Hypothalamus (tissue), 51 donors: ENCODE measurements at places on chromosomes 5 and 9.

GRCh38 chr9:127927988-127928675, 2.4 kb downstream of the PIP5KL1 start:
- no peak for DNase-seq

DNA sequence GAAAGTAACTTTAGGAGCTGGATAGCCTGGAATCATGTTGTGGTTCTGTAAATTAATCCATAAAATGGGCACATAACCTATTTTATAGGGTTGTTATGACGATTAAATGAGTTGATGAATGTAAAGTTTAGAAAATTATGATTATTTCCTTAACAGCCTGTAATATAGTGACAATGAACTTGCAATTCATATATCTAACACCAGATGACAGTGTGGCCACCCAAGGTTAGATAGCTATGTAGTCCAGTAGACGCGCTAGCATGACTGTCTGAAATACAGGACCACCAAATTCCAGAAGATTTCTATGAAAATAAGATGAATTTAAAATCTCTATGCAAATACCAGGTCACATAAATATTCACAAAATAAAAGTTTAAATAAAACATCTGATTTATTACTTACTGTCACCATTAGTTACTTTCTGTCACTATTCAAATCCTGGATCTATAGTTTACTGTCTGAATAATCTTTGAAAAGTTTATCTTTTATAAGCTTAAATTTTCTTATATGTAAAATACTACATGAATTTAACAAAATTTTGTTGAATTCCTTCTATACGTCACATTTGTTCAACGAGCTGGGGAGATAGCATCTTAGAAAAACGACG, 26.1 kb upstream of the MACIR start:
- DNase-seq, result no peak

- peak; percentile 29 for DNase-seq
Measured at GRCh38 chr5:122163121-122164069, 34.0 kb downstream of the ZNF474 start.

GRCh38 chr9:88143957-88144625, 5.8 kb upstream of the SPATA31C2 start:
- no peak for DNase-seq

- DNase-seq, result no peak
Measured at GRCh38 chr9:97632248-97632984, 752 bp downstream of the TSTD2 start.

- no peak for DNase-seq
Measured at GRCh38 chr5:126124706-126125345, 298.4 kb upstream of the GRAMD2B start.

DNA sequence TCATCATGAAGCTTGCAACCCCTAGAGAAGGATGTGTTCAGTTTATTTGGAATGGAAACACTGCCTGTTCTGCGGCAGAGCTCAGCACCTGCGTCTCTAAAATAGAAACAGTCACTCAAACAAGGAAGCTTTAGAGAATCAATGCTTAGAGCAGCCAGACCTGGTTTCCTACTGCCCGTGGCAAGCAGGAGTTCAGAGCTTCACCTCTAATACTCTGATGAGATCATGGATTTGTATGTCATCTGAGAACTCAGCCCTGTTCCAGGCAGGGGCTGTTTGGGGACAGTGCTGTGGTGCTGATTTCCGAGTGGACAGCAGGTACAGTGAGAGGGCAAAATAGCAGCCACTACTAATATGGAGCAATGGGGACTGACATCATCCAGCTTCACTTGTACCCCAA, 236.0 kb upstream of the IRX1 start:
- DNase-seq, result no peak

DNA sequence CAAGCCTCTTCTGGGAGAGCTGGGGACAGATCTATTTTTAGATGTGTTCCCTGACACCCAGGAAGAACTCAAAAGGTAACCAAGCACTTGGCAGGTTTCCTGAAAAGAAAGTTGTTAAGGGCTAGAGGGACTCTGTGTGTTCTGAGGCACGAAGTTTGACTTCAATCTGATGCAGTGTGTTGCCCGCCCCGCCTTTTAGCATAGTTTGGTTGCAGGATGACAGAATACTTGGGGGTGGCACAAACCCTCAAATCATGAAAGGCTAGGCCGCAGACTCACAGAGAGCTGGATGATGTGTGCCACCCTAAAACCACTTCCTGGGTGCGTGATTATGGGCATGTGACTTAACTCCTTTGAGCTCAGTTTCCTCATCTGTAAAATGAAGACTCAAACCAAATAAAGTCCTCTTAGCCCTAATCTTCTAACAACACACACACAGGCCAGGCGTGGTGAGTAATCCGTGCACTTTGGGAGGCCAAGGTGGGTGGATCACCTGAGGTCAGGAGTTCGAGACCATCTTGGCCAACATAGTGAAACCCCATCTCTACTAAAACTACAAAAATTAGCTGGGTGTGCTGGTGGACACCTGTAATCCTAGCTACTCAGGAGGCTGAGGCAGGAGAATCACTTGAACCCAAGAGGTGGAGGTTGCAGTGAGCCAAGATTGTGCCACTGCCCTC, 12.8 kb upstream of the NDFIP1 start:
- no peak for DNase-seq

- DNase-seq, result no peak
Measured at GRCh38 chr5:44535621-44536020, 146.4 kb upstream of the FGF10 start.

GRCh38 chr9:114387680-114388356, at the start of gene AKNA:
Gene AKNA (minus strand): TSS chr9:114387982. CDS start chr9:114381333, 6,649 bp downstream.
- DNase-seq, result peak; percentile 74

DNA sequence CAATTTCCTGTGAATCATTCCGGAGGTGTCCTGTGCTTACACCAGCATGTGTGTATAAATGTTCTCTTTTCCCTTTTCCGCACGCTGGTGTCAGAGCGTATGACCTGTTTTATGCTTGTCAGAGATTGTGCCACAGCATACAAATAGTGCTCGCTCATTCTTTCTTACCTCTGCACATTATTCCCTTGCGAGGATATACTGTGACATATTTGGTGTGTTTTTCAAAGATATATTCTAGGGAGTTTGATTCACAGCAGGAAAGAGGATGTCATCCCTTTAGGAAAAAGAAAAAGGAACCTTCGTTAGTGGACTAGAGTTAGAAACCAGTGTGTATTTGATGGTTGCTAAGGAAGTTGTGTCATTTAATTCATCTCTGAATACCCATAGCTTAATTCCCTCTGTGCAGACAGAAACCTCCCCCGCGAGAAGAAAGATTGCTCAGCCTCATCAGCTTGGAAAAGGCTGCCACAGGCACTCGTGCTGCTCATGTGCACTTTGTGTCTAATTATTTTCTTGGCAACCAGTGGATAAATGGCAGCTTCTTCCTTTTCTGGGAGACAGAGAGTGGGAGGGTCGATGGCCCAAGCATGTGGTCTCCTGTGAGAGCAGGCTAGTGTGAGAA, 14.7 kb upstream of the CCIN start:
- no peak for DNase-seq

DNA sequence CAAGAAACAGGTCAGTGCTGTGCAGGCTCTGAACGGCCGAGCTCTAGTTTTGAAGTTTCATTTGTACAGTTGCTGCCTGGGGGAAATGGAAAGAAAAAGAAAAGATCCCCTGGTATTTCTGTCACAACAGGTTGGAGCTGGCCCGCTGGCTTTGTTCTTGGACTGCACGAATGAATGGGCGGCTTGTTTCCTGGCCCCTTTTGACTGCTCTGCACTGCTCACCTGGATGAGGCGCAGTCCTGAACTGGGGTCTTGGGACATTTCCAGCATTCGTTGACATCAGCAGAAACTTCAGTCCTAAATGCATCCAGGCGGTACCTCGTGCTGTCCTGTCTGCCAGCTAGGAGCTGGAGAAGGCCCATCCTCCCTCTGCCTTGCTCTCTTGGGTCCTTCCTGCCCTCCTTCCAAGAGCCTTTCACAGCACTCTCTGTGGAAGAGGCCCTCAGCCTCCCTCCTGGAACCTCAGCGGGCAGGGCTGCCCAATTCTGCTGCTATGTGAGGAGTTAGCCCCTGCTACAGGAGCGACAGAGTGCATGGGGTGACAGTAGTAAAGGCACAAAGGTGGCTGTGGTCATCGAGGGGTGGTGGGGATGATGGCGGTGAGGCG, 189.2 kb downstream of the FSTL4 start:
- no peak for DNase-seq

DNA sequence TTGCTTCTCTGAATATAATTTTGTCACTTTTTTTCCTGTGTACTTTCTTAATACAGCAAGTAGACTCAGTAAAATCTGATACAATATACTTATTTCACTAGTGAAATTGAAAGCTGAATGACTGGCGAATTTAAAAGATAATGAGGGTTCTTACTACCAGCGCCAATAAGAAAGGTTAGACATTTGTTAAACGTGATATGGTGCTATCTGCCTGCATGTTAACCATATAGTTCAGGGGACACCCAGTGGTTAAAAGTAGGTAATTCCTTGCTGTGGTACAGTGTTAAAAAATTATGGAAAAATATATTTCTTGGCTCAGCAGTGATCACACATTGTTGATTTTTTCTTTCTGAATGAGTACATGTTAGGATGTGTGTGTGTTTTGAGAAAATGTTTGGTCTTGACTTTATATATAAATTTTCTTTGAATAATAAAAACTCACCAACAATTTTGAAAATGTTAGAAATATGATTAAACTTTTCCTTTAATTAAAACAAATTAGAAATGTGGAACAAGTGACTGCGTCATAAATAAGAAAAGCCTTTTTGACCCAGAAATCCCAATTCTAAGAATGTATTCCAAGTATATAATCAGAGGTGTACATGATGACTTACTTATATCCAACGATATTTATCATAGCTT, 25.8 kb downstream of the CAST start:
- no peak for DNase-seq

DNA sequence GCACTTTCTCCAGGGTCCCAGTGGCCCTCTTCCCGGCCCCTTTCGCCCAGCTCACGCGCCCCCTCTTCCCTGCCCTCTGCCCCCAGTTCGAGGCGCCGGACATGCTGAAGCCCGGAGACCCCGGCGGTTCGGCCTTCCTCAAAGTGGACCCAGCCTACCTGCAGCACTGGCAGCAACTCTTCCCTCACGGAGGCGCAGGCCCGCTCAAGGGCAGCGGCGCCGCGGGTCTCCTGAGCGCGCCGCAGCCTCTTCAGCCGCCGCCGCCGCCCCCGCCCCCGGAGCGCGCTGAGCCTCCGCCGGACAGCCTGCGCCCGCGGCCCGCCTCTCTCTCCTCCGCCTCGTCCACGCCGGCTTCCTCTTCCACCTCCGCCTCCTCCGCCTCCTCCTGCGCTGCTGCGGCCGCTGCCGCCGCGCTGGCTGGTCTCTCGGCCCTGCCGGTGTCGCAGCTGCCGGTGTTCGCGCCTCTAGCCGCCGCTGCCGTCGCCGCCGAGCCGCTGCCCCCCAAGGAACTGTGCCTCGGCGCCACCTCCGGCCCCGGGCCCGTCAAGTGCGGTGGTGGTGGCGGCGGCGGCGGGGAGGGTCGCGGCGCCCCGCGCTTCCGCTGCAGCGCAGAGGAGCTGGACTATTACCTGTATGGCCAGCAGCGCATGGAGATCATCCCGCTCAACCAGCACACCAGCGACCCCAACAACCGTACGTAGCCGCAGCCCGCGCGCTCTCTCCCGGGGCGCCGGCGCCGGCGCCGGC, 1.0 kb downstream of the PRDM6 start:
- no peak for DNase-seq

DNA sequence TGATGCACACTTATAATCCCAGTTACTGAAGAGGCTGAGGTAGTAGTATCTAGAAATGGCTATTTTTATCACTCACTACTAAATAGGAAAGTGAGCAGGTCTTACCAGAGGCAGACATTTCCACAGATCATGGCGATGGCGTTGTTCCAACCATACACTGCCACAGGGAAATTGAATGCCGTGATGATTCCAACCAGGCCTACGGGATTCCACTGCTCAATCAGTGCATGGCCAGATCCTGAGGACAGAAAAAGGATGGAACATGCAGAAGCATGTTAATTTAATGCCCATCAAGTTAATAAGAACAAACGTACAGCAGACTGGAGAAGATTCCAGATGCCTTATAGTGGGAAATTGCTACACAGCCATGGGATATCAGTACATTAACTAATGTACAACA, 18.0 kb downstream of the ALDH7A1 start:
- DNase-seq, result no peak

DNA sequence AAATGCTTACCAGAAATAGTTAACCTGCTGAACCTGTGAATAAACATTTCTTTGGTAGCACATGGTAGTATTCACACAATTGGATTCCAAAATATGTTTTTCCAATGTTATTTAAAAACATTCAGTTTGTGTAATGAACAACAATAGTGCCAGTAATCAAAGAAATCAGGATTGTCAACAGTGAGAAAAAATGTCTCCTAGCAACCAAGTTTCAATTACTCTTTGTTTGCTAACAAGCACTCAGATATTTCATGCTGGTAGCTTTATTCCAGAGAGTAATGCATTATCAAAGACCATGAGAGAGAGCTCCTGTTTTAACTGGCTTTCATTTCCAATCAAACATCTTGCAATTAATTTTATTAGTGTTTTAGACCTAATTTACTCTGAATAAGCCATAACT, 768.1 kb upstream of the GRAMD2B start:
- DNase-seq, result no peak

DNA sequence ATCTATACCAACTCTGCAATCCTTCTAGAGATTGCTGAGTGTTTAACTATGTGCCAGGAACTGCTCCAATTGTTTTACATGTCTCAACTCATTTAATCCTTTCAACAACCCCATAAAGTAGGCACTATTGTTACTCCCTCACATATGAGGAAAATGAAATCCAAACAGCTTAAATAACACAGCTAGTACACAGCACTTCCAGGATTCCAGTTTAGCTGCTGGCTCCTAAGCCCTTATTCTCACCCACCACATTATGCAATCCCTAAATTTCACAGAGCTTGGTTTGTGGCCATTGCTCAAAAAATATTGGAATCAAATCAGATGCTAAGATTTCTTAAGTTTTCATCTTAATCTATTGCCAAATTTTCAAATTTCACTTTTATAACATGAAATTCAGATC, 84.9 kb downstream of the PRELID2 start:
- DNase-seq, result no peak

DNA sequence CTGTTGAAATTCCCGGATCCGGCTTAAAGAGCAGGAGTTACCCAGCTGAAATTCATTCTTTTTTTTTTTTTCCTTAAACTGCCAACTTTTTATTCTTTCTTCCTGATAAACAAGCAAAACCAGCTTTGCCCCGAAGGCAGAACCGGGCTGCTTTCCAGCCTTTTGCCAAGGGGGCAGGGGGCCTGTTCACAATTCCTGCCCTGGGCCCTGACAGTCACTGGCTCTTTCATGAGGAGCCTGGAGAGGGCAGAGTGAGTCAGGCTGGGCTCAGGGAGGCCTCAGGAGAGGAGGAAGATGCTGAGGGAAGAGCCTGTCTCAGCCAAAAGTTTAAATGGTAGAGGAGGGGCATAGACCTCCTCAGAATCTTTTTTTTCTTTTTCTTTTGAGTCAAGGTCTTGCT, 4.8 kb downstream of the GLIPR2 start:
- peak; percentile 19 for DNase-seq

- no peak for DNase-seq
Measured at GRCh38 chr5:135387629-135387960, 11.4 kb downstream of the MACROH2A1 start.
